ENCODE measurements at places on chromosomes 12 and 14.

GRCh38 chr12:77354766-77355362 is 289.5 kb upstream of the E2F7 start:
- DNase-seq, result no peak

DNA sequence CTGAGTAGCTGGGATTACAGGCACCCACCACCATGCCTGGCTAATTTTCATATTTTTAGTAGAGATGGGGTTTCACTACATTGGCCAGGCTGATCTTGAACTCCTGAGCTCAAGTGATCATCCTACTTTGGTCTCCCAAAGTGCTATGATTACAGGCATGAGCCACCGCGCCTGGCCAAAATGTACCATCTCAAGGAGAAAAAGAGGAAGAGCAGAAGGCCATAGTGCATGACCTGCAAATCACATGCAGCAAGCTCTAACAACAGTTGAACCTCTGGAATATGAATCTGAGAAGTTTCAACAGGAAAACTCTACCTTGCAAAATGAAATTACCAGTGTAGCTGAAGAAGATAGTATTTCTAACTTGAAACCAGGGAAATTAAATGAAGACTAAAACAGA is 17.1 kb upstream of the SERPINA1 start:
- DNase-seq, result no peak

DNA sequence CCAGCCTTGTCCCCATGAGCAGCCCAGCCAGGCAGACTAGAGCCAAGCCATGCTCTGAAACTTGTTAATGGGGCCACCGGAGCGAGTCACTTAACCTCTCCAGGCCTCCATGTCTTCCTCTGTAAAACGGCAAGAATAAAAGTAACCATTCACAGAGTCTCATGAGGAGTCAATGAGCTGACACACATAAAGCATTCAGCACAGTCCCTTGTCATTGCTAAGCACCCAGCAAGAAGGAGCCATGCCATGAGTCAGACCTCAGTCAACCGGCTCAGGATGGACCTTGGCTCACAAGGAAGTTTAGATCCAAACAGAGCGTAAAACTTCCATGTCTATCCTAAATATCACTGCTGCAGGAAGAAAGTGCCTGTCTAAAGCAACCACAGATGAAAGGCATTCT is 10.6 kb downstream of the FICD start:
- DNase-seq, result no peak

DNA sequence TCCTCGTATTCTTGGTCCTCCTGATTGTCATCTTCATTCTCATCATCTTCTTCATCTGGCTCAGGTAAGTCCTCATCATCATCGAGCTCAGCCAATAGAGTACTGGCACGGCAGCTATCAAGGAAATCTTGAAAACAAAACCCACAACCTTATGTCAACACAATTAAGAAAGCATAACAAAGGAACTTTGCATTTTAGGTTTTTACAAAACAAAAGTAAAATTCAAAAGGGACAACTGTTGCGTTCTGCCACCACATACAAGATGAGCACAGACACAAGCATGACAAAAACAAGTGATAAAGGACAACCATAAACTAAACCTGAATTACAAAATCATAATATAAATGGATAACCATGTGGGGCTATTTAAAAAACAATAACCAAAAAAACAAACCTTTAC is 84.7 kb downstream of the HECTD1 start:
- no peak for DNase-seq

DNA sequence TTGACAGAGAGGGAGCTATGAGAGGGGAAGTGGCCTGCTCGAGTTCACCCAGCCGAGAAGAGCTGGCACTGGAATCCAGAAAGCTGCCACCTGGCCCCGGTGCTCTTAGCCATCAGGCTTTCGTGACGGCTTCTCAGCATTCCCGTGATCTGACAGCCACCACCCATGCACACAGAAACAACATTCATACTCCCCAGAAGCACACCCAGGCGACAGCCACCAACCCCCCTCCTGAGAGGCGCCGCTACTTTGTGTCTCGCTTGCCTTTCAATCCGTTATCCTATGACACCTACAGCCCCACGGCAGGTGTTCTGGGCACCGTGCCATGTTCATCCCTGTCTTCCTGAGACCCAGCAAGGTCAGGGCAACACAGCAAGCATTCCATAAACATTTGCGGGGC is 31.4 kb downstream of the PSMC1 start:
- no peak for DNase-seq

DNA sequence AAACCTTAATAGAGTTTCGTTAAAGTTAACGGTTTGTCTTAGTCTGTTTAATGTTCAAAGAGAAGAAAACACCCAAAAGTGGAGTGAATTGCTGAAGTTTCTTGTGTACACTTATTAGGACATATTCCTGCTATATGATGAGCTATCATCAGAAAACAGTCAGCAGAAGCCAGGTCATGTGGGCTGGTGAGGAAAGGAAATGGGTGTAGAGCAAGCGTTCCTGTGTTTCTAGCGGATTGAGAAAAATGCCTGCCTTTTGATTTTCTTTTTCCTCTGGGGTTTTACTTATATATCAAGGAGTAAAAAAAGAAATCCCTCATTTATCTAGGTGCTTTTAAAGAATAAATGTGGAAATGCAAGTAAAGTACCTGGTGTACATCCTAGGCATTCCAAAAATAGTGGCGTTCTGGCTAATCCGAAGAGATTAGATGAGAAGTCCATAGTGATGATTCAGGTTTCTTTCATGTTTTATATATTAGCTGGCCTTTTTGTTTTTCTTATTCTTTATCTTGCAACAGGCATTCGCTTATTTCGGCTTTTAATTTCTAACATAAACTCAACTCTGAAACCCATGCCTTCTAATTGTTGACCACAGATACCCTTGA is 50.7 kb downstream of the FLRT2 start:
- DNase-seq, result no peak

- DNase-seq, result no peak
These were observed 101.2 kb upstream of the NCOR2 start for GRCh38 chr12:124668602-124669001.

GRCh38 chr12:97476255-97476654 is 13.7 kb downstream of the RMST start:
- no peak for DNase-seq

GRCh38 chr14:86912709-86913108 is 1080.3 kb downstream of the GALC start:
- no peak for DNase-seq

GRCh38 chr14:54669721-54670561 is 103.0 kb downstream of the SAMD4A start:
- DNase-seq, result peak; percentile 20

DNA sequence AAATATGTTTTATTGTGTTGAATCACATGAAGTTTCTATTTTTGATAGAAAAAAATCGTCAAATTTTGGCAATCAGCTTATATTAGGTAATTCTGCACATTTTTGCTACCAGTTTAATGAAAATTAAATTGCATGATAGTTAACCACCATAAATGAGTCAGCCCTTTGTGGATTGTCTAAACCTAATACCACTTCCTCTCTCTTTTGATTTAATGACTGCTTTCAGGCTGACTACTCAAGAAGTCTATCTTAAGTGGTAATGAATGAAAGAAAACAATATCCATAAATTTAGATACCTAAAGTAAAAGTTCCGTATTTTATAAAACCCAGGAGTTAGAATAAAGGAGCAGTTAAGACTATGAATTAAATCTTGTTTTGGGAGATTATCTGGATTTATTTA is 450.5 kb downstream of the TMEM117 start:
- no peak for DNase-seq

DNA sequence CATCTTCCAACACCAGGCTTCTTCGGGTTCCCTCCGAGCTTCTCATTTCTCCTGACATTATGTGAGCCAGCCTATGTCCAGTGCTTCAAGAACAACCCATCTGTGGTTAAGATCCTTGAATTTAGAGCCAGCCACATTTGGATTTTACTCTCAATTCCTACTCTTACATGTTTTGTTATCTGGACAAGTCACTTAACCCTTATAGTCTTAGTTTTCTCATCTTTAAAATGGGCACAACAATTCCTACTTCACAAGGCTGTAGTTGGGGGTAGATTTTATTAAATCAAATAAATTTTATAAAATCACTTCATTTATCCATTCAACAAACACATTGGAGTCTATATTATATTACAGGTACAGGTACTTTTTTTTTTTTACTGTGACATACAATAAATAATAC is 105.5 kb upstream of the SLC38A2 start:
- DNase-seq, result no peak

DNA sequence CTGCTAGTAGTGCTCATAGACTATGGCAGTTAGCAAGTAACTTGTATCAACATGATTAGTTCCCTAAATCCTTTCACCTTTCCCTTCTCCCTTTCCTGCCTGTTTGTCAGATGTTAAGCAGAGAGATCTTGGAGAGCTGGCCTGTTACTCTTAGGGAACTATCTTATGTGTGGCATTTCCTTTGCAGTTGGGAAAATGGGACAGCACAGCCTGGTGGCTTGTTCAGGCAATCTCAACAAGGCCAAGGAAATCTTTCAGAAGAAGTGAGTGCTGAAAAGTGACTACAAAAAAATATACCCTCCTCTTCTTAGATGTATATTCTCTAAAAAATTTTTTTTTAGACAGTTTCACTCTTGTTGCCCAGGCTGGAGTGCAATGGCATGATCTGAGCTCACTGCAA is 7.4 kb downstream of the PARP2 start:
- no peak for DNase-seq

GRCh38 chr12:113663396-113663795 is 191.7 kb upstream of the LHX5 start:
- no peak for DNase-seq

DNA sequence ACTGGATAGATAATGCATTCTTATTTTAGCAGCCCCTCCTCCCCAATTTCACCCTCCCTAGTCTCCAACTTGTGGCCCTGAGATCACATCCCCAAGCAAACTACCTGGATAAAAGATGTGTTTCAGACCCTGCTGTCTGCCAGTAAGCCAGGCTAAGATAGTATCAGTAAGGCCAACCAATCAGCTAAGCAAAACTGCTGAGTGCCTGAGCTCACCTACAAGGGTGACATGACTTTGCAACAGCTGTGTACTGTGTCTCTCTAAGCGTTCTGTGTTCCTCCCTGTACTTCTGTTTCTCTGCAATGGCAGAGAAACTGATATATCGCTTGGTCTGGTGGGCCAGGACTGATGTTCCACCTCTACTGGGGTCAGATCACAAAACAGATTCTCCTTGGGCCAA is 224.9 kb downstream of the BTG1 start:
- no peak for DNase-seq

- DNase-seq, result no peak
These were observed 56.7 kb downstream of the NTF3 start for GRCh38 chr12:5488626-5488955.

DNA sequence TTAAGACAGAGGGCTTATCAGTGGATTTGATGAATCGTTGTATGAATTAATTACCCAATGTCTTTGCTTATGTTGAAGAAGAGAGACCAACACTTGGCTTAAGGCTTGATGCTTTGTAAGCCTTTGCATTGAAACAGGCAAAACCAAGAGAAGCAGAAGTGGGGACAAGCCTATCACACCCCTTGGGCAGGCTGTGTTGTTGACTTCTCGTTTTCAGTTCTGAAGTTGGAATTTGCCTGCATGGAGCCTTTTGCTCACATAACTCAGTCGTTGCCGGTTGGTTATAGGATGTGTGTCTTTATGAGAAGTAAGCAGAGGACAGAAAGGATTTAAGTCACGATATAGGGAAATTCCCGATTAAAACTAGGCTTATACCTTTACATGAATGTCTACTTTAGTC is 94.7 kb downstream of the CCDC92 start:
- no peak for DNase-seq

DNA sequence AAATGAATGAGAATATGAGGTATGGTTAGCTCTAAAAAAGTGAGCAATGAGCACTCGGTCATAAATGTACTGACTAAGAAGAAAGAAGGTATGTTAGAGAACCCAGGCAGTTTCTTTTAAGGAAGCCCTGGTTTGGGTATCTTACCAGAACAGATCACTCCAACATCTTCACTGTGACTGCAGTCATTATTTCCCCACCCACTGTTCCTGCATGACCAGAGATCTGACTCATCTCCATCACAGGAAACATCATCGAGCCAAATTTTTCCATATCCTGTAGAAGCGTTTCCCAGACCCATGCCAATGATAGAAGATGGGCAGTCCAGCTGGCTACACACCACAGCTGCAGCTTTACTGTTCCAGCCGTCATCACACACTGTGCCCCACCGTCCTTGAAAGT is 48.0 kb downstream of the CD163L1 start:
- no peak for DNase-seq

GRCh38 chr14:49314737-49315136 is 271.4 kb downstream of the RPS29 start:
- DNase-seq, result no peak

GRCh38 chr12:121038861-121039668 is at the start of gene OASL:
Gene OASL, minus strand, starts transcription at chr12:121039246. Its CDS starts 275 bp downstream, at chr12:121038971.
- peak; percentile 75 for DNase-seq

DNA sequence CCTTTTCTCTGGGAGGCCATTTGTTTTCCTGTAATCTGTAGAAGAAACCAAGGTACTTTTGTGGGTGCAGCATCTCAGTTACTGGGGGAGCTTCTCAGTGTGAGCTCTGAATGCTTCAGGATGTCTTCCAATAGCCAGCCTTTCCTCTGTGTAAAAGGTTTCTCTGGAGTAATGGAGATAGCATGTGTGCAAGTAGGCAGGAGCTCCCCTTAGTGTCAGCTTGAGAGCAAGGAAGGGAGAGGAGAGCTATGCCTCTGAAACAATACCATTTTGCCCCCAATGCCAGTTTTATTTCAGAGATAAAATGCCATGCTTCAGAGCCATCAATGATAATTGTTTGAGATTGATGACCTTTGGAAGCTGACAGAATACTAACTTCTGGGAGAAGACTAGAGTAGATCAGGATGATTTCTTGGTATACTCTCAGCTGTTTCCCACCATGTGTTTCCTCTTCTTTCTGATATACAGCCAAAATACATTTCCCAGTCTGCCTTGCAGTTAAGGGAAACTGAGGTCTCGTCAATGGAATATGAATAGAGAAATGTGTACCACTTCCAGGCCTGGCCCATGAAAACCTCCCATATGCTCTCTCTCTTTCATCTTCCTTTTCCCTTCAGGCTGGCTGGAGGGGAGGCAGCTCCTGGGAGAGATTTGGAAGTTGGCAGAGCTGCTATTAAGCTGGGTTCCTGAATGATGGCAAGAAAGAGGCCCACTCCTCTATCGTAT is 125.7 kb downstream of the CRADD start:
- no peak for DNase-seq

- no peak for DNase-seq
These were observed 64.0 kb downstream of the NUMB start for GRCh38 chr14:73394317-73394716.

DNA sequence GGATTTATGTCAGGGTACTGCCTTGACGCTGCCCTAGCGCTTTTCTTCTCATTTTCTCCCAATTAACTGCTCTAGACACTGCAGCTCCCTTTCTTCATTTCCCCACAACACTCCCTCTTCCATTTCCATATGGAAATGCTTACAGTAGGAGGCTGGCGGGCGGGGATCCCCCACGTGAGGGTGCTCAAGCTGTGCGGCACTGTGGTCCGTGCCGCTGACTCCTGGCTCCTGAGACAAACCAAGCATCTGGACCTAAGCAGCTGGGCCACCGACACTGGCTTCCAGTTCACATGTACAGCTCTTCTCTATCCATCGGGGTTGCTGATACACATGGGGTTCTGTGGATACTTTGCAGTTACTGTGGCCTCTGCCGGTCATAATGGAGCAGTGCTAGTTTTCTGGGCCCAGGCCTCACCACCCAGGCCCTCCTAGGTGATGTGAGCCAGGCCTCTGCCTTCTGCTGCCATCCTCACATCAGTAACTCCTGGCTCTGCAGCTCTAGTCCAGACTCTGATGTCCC is 20.2 kb downstream of the TCHP start:
- no peak for DNase-seq
